ENCODE measurements at places on chromosomes 5 and 9. TPM values are rescaled to one million over a fixed set of nuclear protein-coding genes. Genes with fewer than 3 reads are reported as not detected.

Gene PDE8B
- total RNA-seq, result 5.3 TPM

DNA sequence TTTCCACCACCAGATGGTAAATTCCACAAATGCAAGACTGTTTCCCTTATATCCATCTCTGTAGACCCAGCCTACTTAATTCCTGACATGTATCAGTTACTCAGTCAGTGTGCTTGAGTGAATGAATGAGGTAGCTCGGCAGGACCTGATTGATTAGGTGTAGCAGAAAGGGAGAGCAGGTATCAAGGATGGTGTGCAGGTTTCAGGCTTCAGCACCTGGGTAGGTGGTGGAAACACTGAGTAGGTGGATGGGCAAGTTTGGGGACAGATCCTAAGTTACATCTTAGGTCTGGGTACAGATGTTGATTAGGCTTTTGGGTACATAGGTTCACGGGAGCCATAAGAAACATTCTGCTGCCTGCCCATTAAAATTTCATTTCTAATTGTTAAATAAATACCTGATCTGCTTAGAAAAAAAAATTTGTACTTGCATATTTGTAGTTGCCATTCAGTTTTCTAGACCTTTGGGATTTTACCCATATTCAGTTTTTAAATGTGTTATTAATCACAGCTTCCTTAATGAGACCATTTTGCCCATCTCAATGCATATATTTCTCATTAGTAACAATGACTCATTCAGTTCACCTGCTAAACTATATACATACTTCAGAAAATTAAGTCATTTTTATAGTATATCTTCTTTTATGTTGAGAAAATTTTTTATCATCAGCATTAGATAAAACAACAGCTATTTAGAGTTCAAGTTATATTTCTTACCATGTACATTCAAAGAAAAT, 111.8 kb downstream of the INIP start:
- DNase-seq, result no peak

DNA sequence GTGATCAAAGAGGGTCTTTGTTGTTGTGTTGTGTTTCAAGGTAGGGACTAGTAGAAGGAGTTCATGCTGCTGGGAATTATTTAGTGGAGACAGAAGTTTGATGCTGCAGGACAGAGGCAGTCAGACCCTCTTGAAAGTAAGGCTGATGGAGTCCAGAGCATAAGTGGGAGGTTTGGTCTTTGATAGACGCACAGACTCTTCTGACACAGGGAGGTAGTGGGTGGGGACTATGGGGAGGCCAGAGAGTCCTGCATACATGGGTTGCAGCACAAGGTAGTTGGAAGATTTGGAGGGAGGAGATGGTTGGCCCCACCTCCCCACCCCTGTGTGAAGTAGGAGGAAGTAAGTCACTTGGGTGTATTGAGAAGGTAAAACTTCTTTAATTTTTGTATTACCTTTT, 2.4 kb upstream of the CCDC112 start:
- no peak for DNase-seq

GRCh38 chr5:36457511-36458270, 148.7 kb upstream of the SLC1A3 start:
- DNase-seq, result no peak

GRCh38 chr9:15211160-15211814, 95.7 kb downstream of the TTC39B start:
- DNase-seq, result no peak

All from occipital lobe (tissue), 3 donors.